Stimulated activated CD4-positive, alpha-beta T cell treated with anti-CD3 and anti-CD28 coated beads, Interleukin-12 subunit alpha, Interleukin-12 subunit beta, amount 100 ng/mL, for 48 hours (primary cell): ENCODE measurements at places on chromosomes 7 and 10.

- no peak for DNase-seq
Observed at GRCh38 chr7:117092785-117093184, 139.5 kb downstream of the ST7 start.

GRCh38 chr7:52758356-52758755 lies 277.1 kb upstream of the POM121L12 start:
- DNase-seq: no peak

DNA sequence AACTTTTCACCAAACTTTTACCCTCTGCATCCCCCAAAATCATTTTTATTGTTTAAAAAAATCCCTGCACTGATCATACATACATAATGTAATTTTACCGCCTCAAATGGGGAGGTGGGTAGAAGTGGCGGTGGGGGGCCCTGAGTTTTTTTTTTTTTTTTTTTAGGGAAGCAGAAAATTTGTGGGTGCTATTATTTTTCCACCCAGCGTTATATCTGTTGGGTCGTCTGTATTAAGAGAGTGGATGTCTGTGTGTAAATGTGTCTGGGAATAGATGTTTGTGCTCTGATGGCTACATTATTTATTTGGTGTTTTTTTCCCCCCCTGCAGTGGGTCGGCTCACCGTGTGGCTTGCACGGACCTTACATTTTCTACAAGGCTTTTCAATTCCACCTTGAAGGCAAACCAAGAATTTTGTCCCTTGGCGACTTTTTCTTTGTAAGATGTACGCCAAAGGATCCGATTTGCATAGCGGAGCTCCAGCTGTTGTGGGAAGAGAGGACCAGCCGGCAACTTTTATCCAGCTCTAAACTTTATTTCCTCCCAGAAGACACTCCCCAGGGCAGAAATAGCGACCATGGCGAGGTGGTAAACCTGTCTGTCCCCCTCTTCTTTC lies 438 bp downstream of the ARID5B start:
- DNase-seq: no peak

GRCh38 chr10:5442990-5443370 lies 30.6 kb downstream of the NET1 start:
- no peak for DNase-seq

- no peak for DNase-seq
Observed at GRCh38 chr7:142337054-142338001, 79.5 kb upstream of the PRSS58 start.

DNA sequence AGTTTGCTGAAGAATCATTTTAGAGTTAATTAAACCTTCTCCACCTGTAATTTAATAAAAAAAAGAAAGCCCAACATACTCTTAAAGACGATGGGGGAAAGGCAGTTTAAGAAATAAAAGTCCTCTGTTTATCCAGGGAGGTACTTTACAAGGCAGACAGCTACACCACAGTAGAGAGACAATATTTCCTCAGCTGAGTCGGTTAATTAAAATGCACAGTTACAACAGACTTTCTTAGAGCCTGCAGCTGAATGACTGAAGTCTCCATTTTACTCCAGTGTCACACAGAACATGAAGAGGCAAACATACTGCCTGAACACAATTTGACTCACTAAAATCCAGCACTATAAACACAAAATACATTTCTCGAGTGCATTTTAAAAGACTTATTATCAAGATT lies 15.1 kb downstream of the LRRTM3 start:
- no peak for DNase-seq

DNA sequence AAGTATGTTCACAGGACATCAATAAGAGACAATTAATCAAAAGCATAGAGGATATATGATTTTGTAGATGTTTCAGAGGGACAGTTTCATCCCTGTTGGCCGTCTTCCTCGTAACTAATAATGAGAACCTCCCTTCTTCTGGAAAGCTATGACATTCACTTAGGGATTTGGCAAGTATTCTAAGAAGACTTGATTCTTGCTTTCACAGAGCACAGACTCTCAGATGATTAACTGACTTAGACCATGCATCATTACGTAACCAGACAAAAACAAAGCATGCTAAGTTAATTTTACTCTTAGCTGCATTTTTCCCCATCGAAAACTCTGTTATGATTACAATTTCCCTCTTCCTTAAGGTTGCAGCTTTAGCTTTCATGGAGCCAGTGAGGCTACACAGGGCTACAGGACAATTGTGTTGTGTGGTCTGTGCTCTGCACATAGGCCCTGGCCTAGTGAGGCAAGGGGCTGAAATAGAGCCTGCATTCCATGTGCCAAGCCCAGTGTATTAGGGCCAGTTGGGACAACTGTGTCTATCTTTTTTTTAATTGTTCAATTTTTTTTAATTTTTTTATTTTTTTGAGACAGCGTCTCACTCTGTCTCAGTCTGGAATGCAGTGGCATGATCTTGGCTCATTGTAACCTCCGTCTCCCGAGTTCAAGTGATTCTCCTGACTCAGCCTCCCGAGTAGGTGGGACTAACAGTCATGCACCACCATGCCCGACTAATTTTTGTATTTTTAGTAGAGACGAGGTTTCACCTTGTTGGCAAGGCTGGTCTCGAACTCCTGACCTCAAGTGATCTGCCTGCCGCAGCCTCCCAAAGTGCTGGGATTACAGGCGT lies 105.3 kb downstream of the PLXDC2 start:
- no peak for DNase-seq
